ENCODE measurements at places on chromosomes 11 and 22.

DNA sequence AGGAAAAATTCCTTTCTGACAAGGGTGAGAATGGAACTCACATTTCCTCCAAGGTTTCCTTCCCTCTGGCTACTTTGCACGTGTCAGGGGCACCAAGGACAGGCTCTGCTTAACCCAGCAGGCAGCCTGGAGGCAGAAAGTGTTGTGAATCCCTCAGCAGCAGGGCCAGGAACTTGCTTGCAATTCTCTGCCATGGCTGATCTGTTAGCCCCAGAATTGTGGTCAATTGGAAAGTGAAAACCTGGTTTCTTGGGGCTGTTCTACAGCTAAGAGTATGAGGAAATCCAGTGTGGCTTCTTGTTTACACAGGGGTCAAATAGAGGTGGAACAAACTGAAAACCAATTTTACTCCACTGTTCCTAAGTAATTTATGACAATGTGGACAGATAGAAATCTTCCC, 38.3 kb upstream of the CEP295 start:
- peak; percentile 36 for DNase-seq

DNA sequence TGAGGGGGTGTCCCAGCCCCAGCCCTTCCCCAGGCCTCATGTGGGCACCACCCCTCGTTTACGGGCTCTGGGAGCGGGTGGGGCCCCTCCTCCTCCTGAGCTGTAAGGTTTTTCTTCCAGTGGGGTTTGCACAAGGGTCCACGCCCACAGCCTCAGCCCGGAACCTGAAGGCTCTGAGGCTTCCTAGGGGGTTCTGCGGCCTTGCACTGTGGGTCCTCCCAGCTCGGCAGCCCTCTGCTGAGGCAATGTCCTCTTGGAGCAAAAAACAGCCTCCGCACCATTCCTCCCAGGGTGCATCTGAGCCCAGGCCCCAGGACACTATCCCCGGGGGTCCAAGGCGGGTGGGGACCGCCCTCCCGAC, 14.1 kb downstream of the H19 start:
- DNase-seq = no peak

GRCh38 chr11:12541583-12542151, 132.6 kb upstream of the TEAD1 start:
- no peak for DNase-seq

- DNase-seq = no peak
These were observed 461.8 kb downstream of the BRD1 start for GRCh38 chr22:49365910-49366309.

- DNase-seq = no peak
These were observed 6.5 kb upstream of the PCF11 start for GRCh38 chr11:83150450-83150849.

DNA sequence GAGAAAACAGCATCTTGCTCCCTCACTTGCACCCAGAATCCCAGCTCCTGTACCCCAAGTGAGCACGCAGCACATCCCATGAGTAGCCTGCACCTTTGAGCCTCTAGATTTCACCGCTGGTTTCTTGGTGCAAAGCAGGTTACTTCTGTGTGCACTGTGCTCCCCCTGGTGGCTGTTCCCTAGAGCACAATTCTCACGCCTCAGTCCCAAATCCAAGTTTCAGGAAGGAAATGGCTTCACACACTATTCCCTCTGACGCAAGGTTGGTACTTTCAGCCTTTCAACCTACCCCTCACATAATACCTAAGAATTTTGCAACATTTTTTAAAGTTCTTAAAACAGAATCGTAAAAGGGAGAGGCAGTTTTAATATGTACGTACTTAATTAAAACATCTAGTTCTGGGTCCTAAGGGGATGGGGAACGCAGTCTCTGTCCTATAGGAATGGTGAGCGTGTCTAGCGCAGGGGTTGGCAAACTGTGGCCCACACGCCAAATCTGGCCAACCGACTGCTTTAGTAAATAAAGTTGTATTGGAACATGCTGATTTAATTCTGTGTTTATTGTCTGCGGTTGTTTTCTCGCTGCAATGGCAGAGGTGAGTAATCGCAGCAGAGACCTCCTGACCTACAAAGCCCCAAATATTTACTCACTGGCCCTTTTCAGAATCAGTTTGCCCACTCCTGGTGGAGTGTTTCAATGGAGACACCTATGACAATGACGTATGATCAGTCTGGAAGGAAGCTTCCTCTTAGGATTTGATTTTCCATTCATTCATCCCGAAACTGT, 27.5 kb downstream of the DHCR7 start:
- peak; percentile 53 for DNase-seq

DNA sequence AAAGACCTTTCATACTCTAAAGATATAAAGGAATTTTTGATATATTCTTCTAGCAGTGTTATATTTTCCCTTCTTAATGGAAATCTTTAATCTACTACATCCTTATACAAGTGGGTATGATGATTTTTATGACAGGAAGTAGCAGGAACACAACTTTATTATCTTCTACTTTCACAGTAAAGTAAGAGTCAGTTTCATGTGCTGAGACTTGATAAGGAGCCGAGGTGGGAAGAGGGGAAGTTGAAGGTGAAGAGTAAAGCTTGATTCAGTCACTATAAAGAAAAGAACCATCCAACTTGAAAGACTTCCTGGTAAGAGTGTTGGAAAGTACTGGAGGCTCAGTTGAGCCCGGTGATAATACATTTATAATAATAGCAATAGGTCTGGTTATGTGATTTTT, 82.1 kb upstream of the PTH start:
- no peak for DNase-seq

DNA sequence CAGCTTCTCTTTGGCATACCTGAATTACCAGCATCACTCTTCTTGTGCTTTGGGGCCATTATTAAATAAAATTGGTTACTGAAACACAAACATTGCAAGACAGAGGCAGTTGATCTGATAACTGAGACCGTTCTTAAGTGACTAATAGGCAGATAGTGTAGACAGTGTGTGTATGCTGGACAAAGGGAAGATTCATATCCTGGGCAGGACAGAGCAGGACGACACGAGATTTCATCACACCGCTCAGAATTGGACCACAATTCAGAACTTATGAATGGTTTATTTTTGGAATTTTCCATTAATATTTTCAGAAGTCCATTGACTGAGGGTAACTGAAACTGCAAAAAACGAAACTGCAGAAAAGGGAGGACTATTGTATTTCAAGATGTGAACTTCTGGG, 68.6 kb downstream of the LDLRAD3 start:
- DNase-seq = no peak

- DNase-seq = no peak
These were observed 214.2 kb upstream of the ZBED5 start for GRCh38 chr11:11072067-11072466.

- DNase-seq = no peak
These were observed 6.4 kb downstream of the MYEOV start for GRCh38 chr11:69300120-69301060.

- no peak for DNase-seq
These were observed 17.2 kb downstream of the KREMEN1 start for GRCh38 chr22:29090039-29090438.

DNA sequence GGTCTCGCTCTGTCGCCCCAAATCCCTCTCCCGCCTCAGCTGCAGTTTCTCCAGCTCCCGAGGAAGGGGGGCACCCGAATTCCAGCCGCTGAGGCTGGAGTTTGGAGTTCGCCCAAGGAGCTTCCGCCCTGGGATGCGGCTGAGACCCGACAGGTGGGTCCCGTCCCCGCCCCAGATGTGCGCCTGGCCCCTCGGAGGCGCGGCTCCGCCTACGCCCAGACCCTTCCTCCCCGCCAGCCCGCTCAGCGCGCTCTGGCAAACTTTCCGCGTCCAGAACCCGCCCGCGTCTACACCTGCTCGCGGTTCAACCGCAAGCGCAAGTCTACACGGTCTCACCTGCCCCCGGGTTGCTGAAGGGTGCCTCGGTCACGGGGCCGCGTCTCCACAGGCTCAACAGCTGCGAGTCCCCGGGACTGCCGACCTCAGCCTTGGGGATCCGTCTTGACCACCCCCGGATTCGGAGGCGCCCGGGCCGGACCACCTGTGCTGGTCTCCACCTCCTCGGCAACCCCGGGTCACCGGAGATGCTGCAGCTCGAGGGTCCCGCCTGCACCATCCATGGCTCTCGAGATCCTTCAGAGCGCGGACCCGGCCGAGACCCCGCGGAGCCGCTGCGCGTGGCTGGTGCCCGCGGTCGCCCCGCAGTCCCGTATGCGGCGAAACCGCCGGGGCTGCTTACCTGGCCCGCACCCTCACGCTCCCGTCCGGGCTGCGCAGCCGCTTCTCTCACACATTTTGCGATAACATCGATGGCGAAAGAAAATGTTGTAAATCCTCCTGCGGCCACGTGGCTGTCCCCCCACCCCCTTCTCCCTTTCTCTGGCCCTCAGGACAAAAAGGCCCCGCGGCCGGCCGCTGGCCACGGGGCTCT, 63.6 kb downstream of the NFAM1 start:
- DNase-seq = no peak

- no peak for DNase-seq
These were observed 46.2 kb downstream of the HIRA start for GRCh38 chr22:19385221-19385906.

DNA sequence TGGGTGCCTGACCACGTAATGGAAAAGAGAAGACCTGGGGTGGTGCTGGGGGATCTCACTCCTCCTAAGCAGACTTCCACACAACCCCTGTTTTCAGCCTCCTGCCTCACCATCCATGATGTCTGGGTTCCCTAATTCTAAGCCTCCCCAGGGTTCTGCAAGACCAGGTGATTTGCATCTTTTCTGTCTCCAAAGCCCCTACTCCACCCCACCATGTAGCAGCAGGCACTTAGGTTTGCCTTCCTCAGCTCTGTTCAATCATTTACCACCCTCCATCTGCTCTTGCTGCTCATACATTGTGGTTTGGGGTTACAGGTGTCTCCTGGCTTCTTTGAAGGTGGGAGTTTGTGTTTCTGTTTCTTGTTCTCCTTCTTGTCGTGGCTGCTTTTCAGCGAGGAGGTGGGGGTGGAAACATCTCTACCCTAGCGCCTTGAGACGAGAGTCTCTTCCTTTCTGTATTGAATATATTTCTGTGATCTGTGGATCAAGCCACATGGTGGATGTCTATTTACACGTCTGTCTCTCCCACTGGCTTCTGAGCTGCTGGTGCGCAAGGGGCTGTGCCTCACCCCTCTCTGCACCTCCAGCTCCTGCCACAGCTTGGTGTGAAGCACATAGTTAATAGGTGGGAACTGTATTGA, 6.6 kb upstream of the SSTR3 start:
- DNase-seq = peak; percentile 84

DNA sequence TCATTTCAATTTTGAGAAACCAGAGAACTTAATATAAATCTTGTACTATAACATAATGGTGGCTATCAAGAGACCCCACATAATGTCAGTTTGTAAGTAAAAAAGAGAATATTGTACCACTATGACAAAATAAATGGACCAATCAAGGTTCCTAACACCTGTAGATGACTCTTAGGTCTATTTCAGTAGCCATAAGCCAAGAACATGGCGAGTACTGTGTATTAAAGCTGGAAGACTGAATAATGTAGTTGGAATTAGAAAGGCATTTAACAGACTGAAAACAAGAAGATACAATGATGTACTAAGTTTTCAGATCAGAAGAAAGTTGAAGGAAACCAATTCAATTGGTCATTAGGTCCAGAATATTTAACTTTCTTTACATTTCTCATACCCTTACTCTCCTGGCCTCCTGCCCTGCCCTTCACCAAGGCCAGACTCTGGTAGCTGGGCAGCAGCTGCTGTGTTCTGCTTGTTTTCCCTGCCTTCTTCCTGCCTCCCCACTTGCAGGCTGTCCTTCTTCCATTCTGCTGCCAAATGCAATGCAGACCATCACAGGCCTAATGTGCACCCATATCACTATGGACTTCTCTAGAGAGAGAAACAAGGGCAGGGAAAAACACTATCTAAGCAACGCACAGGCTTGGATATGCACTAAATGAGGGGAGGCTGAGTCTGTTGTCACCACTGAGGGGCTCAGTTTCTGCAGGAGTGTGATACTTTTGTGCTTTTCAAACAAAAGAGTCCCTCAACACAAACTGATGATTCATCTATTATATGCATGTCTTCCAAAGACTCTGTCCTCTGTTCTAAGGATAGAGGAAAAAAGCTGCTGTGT, 60.1 kb downstream of the RAB30 start:
- DNase-seq = no peak

DNA sequence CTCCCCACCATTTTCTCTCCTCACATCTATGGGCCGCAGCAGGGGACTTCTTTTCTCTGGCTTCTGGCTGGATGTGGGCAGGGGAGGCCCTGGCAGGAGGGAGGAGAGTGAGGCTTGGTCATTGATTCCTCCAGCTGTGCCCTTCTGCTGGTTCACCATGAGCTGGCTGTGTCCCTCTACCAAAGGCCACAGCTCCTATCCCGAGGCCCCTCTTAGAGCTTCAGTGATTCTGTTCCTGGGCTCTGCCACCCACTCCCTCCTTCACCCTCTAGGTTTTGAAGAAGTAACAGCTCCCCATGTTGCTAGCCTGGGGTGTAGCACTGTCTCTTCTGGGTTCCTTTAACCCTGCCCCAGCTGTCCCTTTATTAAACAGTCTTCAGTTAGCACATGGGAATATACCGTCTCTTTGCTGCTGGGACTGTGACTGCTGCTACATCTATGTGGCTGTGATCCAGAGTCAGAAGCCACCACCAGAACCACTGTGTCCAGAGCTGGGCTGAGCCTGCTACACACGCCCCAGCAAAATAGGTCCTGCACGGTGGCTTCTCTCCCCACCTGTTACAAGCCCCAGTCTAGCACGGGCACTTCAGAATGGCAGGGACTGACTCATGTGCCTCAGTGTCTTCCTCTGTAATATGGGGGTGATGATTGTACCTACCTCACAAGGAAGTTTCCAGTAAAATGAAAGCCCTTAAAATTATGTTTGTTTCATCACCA, 578 bp upstream of the PARVG start:
- no peak for DNase-seq

- no peak for DNase-seq
These were observed 397.0 kb downstream of the NXPE2 start for GRCh38 chr11:115075356-115075755.

GRCh38 chr22:22019659-22020424, 37.3 kb upstream of the TOP3B start:
- DNase-seq = no peak

DNA sequence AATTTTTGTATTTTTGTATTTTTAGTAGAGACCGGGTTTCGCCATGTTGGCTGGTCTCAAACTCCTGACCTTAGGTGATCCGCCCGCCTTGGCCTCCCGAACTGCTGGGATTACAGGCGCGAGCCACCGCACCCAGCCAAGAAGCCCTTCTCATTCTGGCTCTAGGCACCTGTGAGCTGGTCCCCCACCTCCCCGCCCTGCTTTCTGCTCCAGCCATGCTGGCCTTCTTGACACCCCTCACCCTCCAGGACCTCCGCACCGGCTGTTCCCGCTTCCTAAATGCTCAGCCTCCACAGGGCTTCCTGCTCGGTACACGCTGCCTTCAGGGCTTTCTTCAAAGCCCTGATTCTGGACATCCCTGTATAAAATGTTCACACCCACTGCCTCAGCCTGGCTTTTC, 5.5 kb upstream of the FXYD2 start:
- no peak for DNase-seq

Data from GM20000 (cell line).